ENCODE measurements at places on chromosomes 16 and 17. TPM values are rescaled to one million over a fixed set of nuclear protein-coding genes. Genes with fewer than 3 reads are reported as not detected.

GRAPL gene
- 5.2 TPM for total RNA-seq

GAST gene
- total RNA-seq, result not detected

ZNF646 gene
- total RNA-seq, result 16.3 TPM

ENPP7 gene
- not detected for total RNA-seq

DNA sequence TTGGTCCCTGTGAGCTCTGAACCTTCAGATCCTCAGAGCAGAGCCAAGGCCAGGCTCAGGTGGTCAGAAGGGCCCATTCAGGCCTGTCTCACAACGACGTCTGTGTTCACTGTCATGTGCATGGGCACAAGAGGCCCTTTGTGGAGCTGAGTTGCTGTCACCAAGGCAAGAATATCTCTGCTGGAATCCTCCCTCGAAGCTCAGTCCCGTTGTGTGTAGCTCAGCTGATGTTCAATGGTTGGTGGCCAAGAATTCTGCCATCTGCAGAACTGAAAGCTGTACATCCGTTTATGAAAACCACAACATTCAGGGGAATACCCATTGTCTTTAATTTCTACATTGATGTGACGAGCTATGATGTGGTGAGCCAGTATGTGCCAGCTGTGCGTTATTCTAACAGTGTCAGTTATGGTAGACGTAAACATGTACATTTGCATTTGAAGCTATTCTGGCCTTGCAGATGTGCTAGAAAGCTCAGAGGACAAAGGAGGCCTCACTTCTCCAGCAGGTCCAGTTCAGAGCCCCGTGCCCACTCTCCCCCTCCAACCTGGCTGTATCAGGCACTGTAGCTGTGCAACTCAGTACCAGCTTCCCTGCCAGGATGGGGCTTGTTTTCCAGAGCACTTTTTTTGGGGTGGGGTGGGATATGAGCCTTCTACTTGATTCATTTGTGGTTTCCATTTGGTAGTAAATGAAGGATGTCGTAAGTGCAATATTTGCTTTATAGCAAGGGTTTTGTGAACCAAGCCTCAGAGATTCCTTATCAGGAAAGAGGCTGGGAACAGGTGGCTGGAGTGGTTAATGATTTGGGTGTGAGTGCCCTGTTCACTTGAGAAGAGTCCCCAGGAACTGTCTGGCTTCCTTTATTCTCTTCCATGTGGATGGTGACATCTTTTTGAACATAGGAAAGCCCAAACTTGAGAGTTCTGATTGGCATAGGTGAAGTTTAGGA is 56.1 kb downstream of the B9D1 start:
- DNase-seq, result no peak

DNA sequence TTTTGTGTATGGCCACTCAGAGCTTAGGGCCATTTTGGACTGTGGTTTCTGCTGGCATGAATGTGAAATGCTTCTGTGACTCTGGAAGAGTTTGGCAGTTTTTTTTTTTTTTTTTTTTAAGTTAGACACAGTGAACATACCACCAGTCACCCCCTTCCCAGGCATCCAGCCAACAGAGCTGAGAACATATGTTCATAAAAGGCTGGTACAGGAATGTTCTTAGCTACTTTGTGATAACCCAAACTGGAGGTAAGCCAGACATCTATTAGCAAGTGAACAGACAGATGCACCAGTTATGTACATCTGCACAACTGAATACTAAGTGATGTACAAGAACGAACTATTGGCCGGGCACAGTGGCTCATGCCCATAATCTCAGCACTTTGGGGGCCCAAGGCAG is 92.7 kb downstream of the ABCC1 start:
- no peak for DNase-seq

GRCh38 chr17:82230609-82231311 is 1.9 kb downstream of the SLC16A3 start:
- peak; percentile 94 for DNase-seq

- DNase-seq, result no peak
Measured at GRCh38 chr17:46815474-46816353, 2.8 kb downstream of the WNT3 start.

DNA sequence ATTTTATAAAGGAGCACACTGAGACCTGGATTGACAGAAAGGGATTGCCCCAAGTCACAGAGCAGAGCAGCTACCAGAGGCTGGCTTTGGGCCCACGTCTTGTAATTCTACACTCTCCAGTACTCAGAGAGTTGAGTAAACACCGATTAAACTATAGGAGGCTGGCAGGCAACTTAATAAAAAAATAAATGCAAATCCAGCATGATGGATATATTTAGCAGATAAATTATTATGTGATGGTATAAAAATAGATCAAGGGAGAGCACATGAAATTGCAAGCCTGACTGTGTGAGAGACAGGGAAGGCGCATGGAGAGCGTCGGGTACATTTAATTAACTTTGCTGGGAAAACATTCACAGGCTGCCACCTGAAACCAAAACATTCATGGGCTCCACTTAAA is 87.7 kb upstream of the CCL2 start:
- DNase-seq, result no peak

DNA sequence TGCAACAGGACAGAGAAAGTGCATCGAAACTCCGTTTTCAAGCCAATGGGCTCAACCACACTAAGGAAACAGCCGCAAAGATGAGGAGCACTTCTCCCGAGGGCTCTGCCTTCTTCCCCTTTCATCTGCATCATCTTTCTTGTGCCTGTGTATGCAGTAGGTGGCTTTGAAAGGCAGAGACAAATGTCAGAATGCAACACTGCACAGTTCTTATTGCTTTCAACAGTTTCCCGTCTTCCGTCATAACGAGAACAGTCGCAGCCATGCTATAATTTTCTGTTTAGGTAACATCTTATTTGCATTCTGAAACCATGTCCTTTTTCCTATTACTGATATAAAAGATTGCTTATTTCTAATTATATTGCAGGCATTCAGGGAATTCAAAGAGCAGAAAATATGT is 205.2 kb downstream of the SLC39A11 start:
- no peak for DNase-seq

- DNase-seq, result no peak
Measured at GRCh38 chr17:81114351-81115093, 50.8 kb upstream of the PVALEF start.

DNA sequence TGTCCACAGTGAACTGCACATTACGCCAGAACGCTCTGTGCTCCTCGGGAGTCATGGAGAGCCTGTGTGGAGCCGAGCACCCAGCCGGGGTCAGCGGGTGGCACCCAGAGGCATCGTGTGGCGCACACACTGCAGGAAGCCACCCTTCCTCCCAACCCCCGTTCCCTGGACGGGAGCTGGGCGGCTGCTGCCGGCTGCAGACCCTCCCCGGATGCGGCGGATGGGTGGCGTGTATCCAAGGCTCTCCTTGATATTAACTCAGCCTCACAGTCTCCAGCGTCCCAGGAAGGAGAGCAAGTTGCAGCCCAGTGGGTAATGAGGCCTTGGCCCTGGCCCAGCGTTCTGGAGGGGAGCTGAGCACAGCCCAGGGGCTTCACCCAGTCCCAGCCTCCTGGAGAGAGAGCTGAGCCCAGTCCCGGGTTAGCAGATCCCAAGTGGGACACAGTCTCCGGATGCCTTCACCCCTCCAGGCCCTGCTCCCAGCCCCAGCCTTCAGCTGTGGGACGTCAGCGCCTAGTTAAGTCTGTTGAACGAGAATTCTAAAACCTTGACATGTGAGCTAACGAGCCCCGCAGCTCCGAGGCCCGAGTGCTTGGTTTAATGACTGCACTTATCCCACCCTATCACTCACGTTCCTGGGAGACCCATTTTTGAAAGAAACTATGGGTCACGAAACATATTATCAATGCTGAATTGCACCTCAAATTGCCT is 86.6 kb downstream of the TBC1D16 start:
- peak; percentile 61 for DNase-seq

- no peak for DNase-seq
Measured at GRCh38 chr17:4176808-4177472, 33.9 kb downstream of the CYB5D2 start.

DNA sequence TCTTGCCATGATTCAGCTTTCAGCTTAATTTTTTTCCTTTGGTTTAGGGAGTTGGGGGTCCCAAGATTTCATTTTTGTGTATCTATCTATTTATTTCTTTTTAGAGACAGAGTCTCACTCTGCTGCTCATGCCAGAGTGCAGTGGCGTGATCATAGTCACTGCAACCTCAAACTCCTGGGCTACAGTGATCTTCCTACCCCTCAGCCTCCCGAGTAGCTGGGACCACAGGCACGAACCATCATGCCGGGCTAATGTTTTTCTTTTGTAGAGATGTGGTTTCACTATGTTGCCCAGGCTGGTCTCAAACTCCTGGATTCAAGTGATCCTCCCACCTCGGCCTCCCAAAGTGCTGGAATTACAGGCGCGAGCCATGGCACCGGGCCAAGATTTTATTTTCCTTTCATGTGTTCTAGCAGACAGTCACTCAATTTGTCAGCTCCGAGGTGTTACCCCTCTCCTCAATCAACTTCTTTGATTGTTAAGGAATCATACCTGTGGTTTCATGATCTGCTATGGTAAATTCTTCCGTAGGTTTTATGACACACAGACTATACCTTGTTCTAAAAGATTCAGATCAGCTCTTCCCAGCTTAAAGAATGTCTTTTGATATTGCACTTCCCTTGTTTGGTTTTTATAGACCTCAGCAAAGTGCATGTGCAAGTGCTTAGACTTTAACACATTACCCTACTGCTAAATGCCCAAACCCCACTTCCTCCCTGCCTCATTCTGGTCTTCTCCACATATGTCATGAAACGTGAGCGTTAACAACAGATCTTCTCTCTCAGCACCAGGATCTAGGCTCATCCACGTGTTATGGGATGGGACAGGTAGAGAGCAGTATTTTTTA is 13.0 kb downstream of the UNC45B start:
- no peak for DNase-seq

- DNase-seq, result no peak
Measured at GRCh38 chr16:84833144-84833500, 13.3 kb downstream of the CRISPLD2 start.

DNA sequence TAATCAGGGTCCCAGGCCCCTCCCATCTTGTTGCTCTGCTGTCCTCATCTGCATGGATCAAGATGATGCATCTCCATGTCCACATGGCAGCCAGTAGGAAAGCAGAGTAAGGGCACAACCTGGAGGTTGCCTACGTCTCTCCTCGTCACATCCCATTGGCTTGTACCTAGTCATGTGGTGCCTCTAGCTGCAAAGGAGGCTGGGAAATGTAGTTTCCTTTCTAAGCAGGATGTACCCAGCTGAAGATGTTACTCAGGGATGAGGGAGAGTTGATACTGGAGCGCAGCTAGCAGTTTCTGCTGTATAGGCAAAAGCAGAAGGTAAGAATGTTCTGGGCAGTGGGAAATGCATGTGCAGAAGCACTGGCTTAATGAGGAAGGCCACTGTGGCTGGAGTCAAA is 20.8 kb downstream of the ABCC1 start:
- no peak for DNase-seq

GRCh38 chr16:25158401-25158800 is 46.9 kb downstream of the LCMT1 start:
- no peak for DNase-seq

DNA sequence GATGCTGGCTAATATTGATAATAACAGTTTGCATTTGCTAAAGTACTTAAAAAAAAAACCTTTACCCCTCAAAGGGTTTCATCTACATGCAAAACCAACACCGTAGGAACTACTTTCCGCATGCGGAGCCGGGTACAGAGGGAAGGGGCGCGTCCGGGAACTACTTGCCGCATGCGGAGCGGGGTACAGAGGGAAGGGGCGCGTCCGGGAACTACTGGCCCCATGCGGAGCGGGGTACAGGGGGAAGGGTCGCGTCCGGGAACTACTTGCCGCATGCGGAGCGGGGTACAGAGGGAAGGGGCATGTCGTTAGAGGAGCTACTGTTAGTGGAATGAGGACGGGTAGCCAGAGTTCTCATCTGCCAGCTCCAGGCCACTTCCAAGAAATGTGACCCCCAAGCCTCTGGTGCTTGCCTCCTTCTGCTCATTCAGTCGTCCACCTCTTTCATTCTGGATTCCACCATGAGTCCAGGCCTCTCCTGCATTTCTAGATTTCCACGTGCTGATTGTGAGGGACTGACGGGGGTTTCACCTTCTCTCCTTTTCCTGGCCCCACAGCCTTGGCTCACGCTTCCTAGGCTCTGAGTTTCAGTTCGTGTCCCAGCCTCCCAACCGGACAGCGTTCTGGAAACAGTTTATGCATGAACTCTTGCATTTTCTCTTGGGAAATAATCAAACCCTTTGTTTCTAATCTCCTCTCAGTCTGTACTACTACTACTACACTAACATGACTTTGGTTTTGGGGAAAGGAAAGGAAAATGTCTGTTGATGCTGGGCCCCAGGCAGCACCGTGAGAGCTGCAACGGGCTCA is 26.9 kb downstream of the MINK1 start:
- no peak for DNase-seq
